AG08396 (cell line): ENCODE measurements at places on chromosomes 6 and 20.

DNA sequence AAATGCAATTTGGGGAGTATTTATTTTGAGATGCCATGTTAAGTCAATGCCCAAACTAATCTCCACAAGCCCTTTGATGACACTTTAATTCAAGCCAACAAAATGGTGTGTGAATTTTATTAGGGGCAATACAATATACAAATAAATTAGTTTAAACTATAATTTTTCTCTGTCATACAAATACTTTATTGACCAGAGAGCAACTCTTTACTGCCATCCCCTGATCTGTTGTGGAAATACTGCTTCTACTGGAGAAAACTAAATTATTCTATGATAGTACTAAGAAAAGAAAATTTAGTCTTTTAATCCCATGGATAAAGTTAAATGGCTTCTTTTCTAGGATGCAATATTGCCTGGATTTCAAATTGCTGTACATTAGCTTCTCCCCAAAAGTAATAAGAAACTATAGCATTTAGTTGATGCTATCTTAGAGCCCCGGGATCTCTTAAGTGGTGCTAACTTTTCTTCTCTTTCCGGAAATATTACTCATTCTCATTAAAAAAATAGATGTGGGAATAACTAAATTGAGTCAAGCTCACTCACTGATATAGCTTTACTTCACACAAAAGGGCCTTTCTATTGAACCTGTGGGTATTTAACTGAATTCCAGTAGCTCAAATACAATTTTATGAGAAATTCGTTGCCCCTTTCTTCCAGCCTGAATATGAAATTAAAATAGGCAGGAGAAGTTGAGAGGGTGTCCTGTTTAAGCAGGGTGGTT is 49.2 kb downstream of the SMPDL3A start:
- DNase-seq = peak; percentile 29

- no peak for DNase-seq
These were observed 19.0 kb upstream of the DCDC2 start for GRCh38 chr6:24376871-24377270.

DNA sequence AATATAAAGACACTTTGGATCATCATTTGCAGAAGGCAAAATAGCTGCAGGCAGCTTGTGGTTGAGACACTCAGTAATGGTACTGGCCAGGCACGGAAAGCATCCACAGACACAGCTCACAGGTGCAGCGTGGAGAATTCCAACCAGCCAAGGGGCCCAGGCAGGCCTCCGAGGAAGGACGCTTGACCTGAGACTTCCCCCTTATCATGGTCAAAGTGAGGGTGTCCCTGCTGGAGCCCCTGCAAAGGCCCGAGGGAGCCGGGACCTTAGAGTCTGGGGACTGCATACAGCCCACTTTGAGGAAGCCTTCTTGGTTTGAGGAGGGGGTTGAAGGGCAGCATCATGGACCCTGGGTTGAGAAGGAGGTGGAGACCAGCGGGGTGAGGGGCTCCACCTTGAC is 15.1 kb upstream of the MYT1 start:
- no peak for DNase-seq

DNA sequence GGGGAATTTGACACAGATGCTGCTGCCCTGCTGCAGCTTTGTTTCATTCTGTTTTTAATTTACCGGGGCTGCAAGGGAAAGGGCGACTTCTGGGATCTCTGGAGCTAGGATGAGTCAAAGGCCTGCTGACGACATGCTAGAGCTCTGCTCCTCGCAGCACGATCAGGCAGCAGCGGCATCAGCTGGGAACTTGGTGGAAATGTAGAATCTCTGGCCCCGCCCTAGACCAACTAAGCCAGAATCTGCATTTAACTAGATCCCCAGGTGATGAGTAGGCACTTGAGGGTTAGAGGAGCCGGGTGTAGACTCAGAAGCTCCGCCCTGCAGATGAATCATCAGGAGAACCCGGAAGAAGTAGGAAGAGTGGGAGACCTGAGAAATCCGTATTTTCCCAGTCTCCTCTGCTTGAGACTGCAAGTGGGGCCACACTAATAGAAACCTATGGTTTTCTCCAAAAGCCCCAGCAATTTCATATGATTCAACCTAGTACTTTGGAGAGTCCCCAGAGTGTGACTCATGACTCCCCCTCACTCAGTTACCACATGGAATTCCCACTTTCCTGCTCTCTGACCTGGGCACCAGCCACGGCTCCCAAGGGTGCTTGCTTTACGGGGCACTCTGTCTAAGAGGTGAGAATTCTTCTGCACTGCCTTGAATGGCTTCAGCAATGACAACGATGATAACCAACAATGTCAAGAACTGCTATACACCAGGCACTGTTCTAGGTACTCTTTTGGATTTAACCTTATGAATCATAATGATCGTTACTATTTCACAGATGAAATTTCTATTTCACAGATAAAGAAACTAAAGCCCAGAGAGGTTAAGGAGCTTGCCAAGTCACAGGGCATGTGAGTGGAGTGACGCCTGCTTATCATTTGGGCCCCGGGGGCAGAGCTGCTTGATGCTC is 18.1 kb downstream of the TUBB2B start:
- peak; percentile 63 for DNase-seq

GRCh38 chr20:14093652-14094051 is 98.3 kb downstream of the MACROD2 start:
- DNase-seq = no peak

- no peak for DNase-seq
These were observed 38.3 kb downstream of the DAAM2 start for GRCh38 chr6:39830444-39830843.

DNA sequence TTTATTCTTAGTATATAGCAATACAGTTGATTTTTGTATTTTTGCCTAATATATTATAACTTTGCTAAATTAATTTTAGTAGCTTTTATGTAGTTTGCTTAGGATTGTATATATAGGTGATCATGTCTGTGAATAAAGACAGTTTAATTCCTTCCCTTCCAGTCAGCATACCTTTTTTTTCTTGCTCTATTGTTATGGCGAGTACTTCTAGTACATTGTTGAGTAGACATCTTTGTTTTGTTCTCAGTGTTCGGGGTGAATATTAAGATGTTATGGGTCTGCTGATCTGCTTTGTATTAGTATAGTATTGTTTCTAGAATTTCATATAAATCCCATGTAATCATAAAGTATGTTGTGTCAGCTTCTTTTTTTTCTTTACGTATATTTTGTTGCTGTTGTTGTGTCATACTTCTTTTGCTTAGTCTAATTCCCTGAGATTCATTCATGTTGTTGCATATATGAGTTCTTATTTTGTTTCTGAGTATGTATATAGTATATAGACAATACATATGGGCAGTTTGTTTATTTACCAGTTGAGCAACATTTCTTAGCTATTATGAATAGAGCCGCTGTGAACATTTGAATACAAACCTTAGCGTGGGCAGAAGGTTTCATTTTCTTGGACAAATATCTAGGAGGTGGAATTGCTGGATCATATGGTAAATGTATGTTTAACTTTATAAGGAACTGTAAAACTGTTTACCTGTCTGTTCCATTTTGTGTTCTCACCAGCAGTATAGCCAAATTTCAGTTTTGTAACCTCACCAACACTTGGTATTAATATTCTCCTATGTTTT is 25.5 kb downstream of the NCOA3 start:
- DNase-seq = no peak

GRCh38 chr20:8218861-8219260 is 86.8 kb downstream of the PLCB1 start:
- peak; percentile 14 for DNase-seq

- DNase-seq = no peak
These were observed 148.5 kb downstream of the MRPL14 start for GRCh38 chr6:43978473-43979346.
